ENCODE measurements at places on chromosomes 1 and 21.

- peak; percentile 27 for DNase-seq
Observed at GRCh38 chr1:182392050-182393028, 749 bp upstream of the GLUL start.

DNA sequence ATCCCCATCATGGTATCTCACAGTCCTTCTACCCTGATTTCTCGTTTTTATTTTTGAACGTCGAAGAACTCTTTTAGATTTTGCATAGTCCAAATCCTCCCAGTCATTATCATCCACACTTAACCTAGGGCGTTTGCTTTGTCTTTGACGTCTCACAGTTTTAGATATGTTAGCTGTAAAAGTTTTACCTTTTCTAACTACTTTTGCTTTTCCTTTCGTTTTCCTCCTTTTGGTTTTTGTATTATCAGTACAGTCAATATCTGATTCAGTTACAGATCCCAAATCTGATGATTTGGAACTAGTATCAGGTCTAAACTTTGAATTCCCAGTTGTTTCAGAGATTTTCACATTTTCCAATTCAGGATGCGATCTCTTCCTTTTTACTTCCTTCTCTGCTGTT is 13.1 kb upstream of the PSMG1 start:
- no peak for DNase-seq

GRCh38 chr21:35096959-35097358 is 47.9 kb upstream of the RUNX1 start:
- DNase-seq: no peak

- DNase-seq: no peak
Observed at GRCh38 chr1:24955161-24955560, 25.1 kb upstream of the RUNX3 start.

DNA sequence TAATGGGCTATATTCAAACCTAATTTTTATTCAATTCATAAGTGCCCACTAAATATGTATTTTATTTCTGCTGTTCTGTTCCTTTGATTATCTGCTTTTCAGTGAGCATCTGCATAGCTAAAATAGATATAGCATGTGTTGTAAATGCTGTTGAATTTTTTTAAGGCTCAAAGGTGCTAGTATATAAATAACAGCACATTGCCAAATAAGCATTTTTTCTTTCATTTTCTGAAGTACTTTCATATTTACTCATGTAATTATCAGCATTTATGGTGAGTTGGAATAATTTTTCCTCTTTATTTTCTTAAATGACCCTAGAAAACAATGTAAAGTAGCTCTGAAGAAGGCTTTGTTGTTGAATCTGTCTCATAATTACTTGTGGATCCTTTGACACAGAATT is 69.6 kb upstream of the B3GALT2 start:
- DNase-seq: no peak

GRCh38 chr1:88509379-88509778 is 174.7 kb upstream of the PKN2 start:
- no peak for DNase-seq

GRCh38 chr21:18741954-18742353 is 338.4 kb upstream of the TMPRSS15 start:
- DNase-seq: no peak

DNA sequence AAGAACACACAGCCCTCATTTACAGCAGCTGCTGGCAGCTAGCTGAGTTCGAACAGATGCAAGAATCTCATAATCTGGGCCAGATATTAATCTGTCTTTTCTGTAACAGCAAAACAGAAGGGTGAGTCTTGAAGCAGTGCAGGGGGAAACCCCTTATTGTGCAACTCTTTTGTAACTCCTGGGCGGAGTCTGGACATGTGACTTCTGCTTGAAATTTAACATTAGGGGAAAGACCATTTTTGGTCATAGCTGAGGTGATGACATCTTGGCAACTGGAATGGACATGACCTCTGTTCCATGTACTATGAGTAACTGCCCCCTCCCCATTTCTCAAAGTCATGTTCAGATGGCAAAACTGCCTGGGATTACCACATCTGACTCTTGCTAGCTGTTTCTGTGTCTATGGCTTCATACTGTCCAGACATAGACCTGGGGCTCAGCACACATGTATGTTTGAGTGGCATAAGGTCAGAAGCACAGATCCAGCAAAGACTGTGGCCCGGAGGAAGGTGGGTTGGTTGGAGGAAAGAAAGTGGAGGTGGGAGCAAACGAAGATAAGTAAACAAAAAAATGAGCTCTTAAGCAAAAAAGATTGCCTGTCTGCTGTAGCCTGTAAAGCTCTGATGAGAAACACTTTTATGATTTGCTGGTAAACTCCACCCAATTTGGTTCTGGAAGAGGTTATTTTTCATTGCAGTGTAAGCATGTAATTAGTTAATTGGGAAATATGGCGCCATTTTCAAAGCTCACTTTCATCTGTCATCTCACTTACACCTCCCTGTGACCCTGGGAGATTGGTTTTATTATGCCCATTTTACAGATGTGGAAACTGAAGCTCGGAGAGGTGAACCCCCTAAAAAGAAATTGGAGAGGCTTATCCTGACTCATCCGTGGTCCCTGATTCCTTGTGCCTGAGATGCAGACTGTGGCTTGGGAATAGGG is 26.1 kb downstream of the ETS2 start:
- DNase-seq: no peak

DNA sequence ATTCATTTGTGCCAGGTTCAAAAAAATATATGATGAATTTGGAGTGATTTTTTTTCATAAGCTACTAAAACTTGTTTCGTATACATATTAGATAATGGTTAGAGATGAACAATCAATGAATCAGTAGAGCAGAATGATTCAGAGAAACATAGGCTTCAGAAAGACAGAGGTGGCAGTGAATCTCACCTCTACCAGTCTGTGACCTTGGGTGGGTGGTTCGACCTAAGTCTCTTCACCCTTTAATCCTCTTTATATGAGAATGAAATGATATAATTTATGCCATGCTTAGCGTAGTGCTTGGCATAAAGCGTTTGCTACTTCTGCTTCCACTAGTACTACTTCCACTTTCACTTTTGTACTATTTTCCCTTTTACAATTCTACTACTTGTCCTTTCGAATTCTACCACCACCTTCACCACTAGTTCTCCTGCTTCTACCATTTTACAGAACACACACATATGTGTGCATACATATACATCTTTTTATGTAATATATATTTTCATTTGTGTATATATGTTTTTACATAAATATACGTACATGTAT is 45.1 kb downstream of the FYB2 start:
- no peak for DNase-seq
